Smooth muscle cell of the coronary artery (primary cell): ENCODE measurements at places on chromosomes 2 and 18. TPM values are rescaled to one million over a fixed set of nuclear protein-coding genes. Genes with fewer than 3 reads are reported as not detected.

The RTP5 gene
- not detected in 2 replicates for total RNA-seq

The TTR gene
- not detected in 2 replicates for total RNA-seq

The CHRND gene
- total RNA-seq, result not detected in 2 replicates

The SKOR2 gene
- total RNA-seq, result not detected in 2 replicates

The TNFAIP6 gene
- 13.8 and 89.5 TPM in 2 replicates for total RNA-seq

The INHA gene
- under 0.01 and 0.38 TPM in 2 replicates for total RNA-seq

The PRKAG3 gene
- total RNA-seq, result 4.1 TPM in 1 of 2 replicates, not detected in the other
